ENCODE measurements at places on chromosomes 13 and 19.

- DNase-seq = no peak
Observed at GRCh38 chr19:42114412-42114811, 17.8 kb downstream of the POU2F2 start.

- no peak for DNase-seq
Observed at GRCh38 chr13:21395953-21396352, 63.1 kb downstream of the ZDHHC20 start.

GRCh38 chr13:93108111-93108601, 118.5 kb upstream of the GPC6 start:
- no peak for DNase-seq

DNA sequence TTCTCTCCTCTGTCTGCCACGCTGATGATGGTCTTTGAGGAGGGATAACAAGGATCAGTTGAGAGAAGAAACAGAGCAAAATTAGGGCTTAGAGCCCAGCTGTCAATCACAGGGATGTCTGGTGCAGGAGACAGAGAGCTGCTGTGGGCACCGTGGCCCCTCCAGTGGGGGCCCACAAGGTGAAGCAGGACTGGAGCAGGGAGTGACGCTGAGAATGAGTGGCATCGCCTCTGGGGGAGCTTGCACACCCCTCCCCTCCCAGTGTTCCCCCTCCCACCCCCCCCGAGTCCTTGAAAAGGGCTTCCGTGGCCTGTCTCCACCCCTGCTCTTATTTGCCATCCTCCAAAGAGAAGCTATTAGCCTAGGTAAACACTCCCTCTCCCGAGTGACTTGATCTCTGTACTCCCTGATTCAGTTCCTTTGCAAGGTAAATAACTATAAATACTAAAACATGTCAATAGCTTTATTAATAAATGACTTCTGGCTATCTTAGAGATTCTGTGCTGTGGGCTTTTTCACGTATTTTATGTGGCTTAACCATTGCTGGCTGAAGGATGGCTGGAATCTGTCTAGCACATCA, 440.0 kb downstream of the ZNF536 start:
- no peak for DNase-seq

DNA sequence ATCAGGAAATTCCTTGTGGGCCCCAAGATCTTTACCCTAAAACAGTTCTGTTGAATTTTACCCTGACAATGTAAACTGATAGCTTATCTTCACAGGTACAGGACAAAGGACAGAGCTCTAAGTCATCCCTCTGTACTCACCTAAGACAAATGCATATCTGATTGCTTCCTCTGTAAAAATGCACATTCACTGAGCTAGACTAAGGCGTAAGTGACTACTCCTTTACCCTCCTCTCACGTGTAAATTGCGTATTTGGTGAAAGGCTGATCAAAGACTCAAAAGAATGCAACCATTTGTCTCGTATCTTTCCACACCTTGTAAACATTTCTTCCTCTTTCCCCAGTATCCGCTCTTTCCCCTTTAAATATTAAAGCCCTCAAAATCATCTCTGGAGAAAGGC, 80.6 kb upstream of the LRCH1 start:
- no peak for DNase-seq
